Ascending aorta (tissue), 2 donors: ENCODE measurements at places on chromosomes 1 and 21.
A peak's percentile ranks its signal among the peaks of the same experiment; 100 is the strongest.

GRCh38 chr1:15849775-15850324 lies 2.3 kb downstream of the SPEN start:
- H3K36me3 ChIP-seq = no peaks in the 10 kb centered on the region
- H3K27ac ChIP-seq = peak overlapping the region; percentile 96
- H3K4me3 ChIP-seq = peak overlapping the region; percentile 100
- no peaks in the 10 kb centered on the region for H3K27me3 ChIP-seq

- H3K4me3 ChIP-seq = no peak overlapping the region
- H3K27me3 ChIP-seq = no peaks in the 10 kb centered on the region
- H3K4me1 ChIP-seq = peaks cover 3% of the 10 kb centered on the region
- no peak for DNase-seq
- no peaks in the 10 kb centered on the region for H3K36me3 ChIP-seq
Measured at GRCh38 chr1:185871627-185872150, 137.5 kb downstream of the HMCN1 start.

DNA sequence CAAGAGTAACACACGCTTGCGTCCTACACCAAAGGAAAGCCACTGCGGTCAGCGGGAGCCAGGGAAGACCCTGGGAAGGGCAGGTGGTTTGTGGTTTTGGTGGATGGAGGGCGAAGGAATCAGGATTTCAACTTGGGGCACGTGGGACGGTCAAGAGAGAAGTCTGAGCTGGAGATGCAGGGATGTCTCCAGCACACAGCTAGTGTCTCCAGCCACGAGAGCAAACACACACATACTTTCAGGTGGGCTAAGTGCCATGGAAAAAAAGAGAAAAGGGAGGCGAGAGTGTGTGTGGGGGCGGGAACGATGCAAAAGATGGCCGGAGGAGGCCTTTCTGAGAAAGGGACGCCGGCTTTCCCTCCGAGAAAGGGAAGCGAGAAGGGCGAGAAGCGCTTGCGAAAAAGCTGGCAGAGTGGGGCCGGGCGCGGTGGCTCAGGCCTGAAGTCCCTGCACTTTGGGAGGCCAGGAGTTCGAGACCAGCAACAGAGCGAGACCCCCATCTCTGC lies 1.4 kb upstream of the SRRM1 start:
- peak overlapping the region; percentile 73 for H3K4me3 ChIP-seq
- H3K4me1 ChIP-seq = peaks cover 15% of the 10 kb centered on the region
- DNase-seq = no peak
- peaks cover 8% of the 10 kb centered on the region for H3K36me3 ChIP-seq

DNA sequence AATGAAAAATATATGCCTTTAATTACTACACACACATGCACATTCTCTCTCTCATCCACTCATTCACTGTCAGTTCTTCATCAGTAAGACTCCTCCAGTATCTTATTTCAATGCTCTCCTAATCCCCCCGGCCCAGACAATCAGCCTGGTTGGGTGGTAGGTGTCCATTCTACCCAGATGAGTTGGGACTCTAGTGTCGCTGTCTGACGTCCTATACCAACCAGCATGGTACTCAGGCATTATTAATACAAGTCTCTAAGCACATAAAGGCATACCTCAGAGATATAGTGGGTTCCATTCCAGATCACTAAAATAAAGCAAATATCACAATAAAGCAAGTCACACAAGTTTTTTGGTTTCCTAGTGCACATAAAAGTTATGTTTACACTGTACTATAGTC lies 19.8 kb downstream of the NRIP1 start:
- no peak for DNase-seq
- H3K27ac ChIP-seq = no peak overlapping the region
- H3K36me3 ChIP-seq = peaks cover 9% of the 10 kb centered on the region
- H3K27me3 ChIP-seq = no peaks in the 10 kb centered on the region
- no peaks in the 10 kb centered on the region for H3K4me1 ChIP-seq

- H3K4me3 ChIP-seq = no peak overlapping the region
- DNase-seq = no peak
- no peaks in the 10 kb centered on the region for H3K36me3 ChIP-seq
- no peaks in the 10 kb centered on the region for H3K27me3 ChIP-seq
- no peak overlapping the region for H3K27ac ChIP-seq
- no peaks in the 10 kb centered on the region for H3K4me1 ChIP-seq
Measured at GRCh38 chr21:45893740-45894449, 87.7 kb upstream of the COL6A1 start.

- H3K27ac ChIP-seq = no peak overlapping the region
- DNase-seq = no peak
- no peaks in the 10 kb centered on the region for H3K27me3 ChIP-seq
- H3K4me1 ChIP-seq = no peaks in the 10 kb centered on the region
- no peak overlapping the region for H3K4me3 ChIP-seq
- H3K36me3 ChIP-seq = no peaks in the 10 kb centered on the region
Measured at GRCh38 chr1:71792264-71792663, 490.1 kb downstream of the NEGR1 start.

DNA sequence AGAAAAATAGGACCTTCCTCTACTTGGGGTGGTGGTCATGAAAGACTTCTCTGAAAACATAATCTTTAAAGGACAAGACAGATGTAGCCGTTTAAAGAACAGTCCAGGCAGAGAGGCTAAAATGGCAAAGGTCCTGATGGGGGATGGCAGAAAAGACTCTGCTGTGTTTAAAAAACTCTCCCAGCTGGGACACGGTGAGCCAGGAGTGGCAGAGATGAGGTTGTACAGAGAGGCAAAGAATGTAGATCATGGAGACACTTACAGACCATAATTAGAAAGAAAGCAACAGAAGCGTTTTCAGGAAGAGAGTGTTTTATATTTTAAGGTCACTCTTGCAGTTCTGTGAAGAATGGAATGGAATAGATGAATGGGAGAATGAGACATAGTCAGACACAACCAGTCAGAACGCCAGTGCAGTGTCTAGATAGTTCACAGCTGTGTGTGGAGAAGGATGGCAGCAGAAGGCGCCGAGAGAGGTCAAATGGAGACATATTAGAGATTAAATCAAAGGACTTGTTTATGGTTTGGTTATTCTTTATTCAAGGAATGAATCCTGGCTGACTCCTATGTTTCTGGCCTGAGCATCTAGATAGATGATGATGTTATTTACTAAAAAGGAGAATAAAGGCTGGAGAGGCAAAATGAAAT lies 47.8 kb downstream of the USP24 start:
- no peak overlapping the region for H3K27ac ChIP-seq
- no peak overlapping the region for H3K4me3 ChIP-seq
- peaks cover 36% of the 10 kb centered on the region for H3K36me3 ChIP-seq
- no peaks in the 10 kb centered on the region for H3K4me1 ChIP-seq
- no peaks in the 10 kb centered on the region for H3K27me3 ChIP-seq
- DNase-seq = no peak

- DNase-seq = no peak
- no peaks in the 10 kb centered on the region for H3K36me3 ChIP-seq
- no peaks in the 10 kb centered on the region for H3K4me1 ChIP-seq
- H3K27me3 ChIP-seq = no peaks in the 10 kb centered on the region
- H3K4me3 ChIP-seq = no peak overlapping the region
Measured at GRCh38 chr1:181669246-181669645, 185.9 kb downstream of the CACNA1E start.

DNA sequence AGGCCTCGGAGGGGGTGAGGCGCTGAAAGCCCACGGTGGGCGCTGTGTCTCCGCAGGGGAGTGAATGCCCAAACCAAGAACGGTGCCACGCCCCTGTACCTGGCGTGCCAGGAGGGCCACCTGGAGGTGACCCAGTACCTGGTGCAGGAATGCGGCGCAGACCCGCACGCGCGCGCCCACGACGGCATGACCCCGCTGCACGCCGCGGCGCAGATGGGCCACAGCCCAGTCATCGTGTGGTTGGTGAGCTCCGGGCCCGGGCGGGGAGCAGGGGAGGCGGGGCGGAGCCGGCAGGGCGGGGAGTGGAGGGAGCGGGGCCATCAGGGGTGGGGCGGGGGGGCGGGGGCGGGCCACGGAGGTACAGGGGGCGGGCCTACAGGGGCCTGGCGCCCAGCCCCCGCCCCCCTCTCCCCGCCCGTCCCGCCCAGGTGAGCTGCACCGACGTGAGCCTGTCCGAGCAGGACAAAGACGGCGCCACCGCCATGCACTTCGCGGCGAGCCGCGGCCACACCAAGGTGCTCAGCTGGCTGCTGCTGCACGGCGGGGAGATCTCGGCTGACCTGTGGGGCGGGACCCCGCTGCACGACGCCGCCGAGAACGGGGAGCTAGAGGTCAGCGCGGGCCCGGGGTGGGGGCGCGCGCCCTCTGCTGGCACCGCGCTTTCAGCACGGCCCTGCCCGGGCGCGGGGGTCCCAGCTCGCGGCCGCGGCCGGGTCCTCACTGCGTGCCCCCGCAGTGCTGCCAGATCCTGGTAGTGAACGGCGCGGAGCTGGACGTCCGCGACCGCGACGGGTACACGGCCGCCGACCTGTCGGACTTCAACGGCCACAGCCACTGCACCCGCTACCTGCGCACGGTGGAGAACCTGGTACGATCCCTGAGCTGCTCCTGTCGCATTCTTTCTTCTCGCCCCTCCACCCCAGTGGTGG lies 15.9 kb downstream of the ESPN start:
- DNase-seq = no peak
- peak overlapping the region; percentile 42 for H3K4me3 ChIP-seq
- H3K4me1 ChIP-seq = no peaks in the 10 kb centered on the region

DNA sequence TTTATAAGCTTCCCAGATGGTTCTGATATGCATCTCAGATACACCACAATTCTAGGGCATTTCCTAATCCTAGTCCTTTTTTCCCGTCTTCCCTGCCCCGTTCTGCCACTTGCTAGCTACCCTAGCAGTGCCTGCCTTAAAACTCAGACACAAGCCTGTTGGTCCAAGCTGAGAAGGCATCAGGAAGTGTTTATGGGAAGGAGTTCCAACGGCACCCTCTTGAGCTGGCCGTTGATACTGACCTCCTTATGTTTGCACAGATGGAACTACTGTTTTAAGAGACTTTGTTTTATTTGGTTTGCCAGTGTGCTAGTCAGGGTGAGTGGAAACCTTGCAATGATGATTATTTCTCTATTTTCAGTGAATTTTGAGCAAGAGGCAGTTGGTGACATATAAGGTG lies 67.2 kb downstream of the UCK2 start:
- peak overlapping the region; percentile 95 for H3K27ac ChIP-seq
- no peaks in the 10 kb centered on the region for H3K27me3 ChIP-seq
- no peaks in the 10 kb centered on the region for H3K36me3 ChIP-seq
- no peak for DNase-seq
- peaks cover 11% of the 10 kb centered on the region for H3K4me1 ChIP-seq

DNA sequence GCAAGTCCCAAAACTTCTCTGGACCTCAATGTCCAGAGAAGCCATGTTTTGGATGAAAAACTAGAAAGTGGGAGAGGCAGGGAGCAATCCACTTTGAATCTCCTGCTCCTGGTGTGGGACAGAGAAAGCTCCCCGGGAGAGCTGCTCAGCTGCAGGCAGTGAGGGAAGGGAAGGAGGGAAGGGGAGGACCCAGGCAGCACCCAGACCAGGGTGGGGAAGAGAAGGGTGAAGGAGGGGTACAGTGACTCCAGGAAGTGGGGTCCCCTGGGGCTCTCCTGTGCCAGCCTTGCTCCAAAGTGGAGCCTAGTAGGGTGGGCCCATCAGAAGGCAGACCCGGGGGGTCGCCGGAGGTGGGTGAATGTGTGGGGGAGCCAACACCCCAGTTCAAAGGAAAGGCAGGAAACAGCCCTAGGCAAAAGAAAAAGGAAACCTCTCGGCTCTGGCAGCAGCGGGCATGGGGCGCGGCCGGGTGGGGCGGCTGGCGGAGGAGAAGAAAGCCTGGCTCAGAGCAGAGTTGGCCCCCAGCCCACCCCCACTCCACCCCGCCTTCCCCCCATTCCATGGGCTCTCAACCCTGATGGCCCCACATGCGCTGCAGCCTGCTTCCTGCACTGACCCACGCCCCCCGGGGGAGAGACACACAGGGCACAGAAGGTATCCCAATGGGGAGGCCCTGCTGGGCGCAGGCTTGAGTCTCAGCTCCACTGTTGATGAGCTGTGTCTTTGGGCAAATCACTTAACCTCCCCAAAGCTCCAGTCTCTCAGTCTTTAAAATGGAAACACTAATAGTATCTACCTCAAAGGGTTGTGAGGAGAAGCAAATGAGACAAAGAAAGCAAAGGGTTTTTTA lies 5.7 kb downstream of the LGR6 start:
- peak overlapping the region; percentile 23 for H3K4me3 ChIP-seq
- no peak for DNase-seq
- H3K36me3 ChIP-seq = no peaks in the 10 kb centered on the region
- H3K4me1 ChIP-seq = peaks cover 15% of the 10 kb centered on the region

DNA sequence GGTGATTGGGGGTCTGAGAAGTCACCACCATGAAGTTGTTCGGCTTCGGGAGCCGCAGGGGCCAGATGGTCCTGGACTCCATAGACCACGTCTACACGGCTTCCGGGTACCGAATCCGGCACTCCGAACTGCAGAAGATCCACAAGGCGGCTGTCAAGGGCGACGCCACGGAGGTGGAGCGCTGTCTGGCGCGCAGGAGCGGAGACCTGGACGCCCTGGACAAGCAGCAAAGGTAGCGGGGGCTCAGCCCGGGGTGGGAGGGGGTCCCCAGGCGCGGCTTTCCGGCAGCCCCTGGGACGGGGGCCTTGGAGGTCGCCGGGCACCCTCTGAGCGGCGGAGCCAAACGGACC lies 146.5 kb downstream of the LIPI start:
- no peak overlapping the region for H3K4me3 ChIP-seq
- H3K27me3 ChIP-seq = no peaks in the 10 kb centered on the region
- H3K36me3 ChIP-seq = no peaks in the 10 kb centered on the region
- H3K4me1 ChIP-seq = no peaks in the 10 kb centered on the region

GRCh38 chr1:198435056-198435455 lies 105.4 kb downstream of the ATP6V1G3 start:
- H3K27me3 ChIP-seq = no peaks in the 10 kb centered on the region
- no peaks in the 10 kb centered on the region for H3K36me3 ChIP-seq
- no peak for DNase-seq
- H3K4me3 ChIP-seq = no peak overlapping the region
- no peak overlapping the region for H3K27ac ChIP-seq

DNA sequence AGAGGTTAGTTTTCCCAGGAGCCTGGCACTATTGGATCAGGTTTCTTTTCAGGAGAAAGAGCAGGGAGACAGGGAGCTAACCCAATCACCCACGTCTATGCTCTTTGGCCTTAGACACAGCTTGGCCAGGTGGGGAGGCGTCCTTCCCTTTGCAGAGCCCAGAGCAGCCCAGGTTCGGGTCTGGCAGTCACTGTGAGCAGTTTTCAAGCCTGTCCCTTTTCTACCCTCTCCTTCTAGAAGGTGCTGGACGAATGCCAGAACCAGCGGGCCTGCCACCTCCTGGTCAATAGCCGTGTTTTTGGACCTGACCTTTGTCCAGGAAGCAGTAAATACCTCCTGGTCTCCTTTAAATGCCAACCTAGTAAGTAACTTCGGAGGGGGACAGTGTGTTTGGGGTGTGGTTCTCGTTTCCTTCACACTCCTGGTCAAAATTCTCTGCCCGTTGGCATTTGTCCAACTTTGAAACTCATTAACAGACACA lies 44.9 kb downstream of the EVA1C start:
- no peak overlapping the region for H3K4me3 ChIP-seq
- no peak for DNase-seq
- peak overlapping the region; percentile 84 for H3K27ac ChIP-seq
- no peaks in the 10 kb centered on the region for H3K27me3 ChIP-seq
- peaks cover 65% of the 10 kb centered on the region for H3K36me3 ChIP-seq
- peaks cover 22% of the 10 kb centered on the region for H3K4me1 ChIP-seq

- no peak overlapping the region for H3K27ac ChIP-seq
- H3K36me3 ChIP-seq = no peaks in the 10 kb centered on the region
- H3K4me3 ChIP-seq = no peak overlapping the region
- peaks cover 33% of the 10 kb centered on the region for H3K4me1 ChIP-seq
Measured at GRCh38 chr1:56065729-56066128, 513.6 kb downstream of the PLPP3 start.

GRCh38 chr1:194167956-194168640 lies 981.7 kb upstream of the B3GALT2 start:
- no peak overlapping the region for H3K4me3 ChIP-seq
- DNase-seq = no peak
- H3K27me3 ChIP-seq = no peaks in the 10 kb centered on the region
